Stimulated activated CD8-positive, alpha-beta memory T cell treated with anti-CD3 and anti-CD28 coated beads, Interleukin-4, amount 100 ng/mL, for 4 hours (primary cell): ENCODE measurements at places on chromosomes 3 and 15.

DNA sequence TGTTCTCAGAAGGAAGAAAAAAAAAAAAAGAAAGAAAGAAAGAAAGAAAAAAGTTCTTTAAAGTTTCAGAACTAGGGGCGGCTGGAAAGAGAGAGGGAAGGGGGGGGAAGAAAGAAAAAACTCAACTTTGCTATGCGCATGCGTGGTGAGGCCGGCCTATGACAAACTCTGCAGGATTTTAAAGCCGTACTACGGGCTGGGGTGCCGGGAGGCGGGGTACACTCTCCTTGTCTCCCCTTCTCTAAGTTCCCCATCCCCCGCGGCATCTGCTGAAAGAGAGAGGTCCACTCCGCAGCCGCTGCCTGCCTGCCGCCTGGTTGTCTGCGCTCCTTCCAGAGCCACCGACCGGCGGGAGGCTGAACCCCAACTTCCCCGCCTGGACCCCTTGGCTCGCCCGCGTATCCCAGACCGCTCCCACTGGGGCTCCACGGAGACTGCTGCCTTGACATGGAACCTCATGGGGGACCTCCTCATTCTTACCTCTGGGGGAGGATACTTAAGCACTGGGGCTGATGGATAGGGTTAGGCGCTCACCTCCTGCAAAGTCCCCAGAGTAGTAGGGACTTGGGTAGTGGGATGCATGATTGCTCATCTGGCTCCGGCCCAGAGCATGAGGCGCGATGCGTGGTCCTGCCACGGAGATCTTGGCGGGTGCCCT is 1.4 kb upstream of the WNT5A start:
- no peak for DNase-seq

DNA sequence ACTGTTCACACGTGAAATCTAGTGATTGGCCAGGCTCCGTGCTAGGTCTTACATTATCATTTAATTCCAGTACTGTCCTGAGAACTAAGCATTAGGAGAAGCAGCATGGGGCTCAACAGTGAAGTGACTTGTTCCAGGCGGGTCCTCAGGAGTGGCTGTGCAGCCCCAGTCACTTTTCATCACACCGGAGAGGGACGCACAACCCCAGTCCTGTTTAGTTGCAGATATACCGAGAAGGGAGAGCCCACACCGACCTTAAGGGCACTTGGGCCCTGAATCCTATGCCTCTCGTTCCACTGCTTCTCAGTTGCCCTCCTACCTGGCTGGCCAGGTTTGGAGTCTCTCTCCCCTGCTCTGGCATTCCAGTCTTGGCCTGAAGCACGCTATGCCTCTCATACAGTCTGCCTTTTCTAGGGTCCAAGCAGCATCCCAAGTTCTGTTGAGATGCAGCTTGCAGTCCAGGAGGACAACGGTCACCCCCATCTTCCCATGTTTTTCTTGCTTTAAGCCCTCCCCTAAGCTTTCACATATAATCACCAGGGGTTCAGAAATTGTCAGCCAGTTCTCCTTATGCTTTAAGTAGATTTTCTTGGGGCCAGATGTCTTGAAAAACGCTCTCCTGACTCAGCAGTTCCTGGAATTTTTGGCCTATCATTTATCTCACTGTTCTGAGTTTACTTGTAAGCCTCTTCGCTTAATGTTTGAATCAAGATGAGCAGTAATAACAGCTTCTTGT is 10.1 kb downstream of the FAM131A start:
- DNase-seq = no peak

DNA sequence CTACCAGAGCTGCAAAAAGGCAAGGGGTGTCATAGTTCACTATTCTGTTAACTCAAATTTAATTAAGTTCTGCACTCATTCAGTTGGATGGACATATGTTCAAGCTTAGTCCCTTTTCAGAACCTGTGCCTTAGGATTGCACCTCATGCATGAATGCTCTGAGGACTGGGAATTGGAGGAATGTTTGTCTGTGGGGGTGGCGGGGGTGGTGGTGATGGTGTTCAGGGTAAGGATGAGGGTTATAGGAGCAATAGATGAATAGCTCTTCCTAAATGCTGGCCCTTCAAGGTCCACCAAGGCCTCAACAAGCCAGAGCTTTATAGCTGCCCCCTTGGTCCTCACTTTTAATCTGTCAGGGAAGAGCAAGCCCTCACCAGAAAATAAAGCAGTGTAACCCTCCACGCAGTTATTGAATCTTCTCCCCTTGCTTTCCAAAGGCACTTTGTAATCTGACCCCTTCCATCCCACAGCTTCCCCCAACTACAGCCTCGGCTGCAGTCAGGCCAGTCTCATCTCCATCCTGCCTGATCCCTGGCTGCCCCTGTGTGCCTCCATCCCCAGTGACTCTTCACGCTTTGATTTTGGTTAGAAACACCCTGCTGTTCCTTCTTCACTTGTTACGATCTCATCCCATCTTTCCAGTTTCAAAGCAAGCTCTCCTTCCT is 221.6 kb upstream of the LMCD1 start:
- DNase-seq = no peak

DNA sequence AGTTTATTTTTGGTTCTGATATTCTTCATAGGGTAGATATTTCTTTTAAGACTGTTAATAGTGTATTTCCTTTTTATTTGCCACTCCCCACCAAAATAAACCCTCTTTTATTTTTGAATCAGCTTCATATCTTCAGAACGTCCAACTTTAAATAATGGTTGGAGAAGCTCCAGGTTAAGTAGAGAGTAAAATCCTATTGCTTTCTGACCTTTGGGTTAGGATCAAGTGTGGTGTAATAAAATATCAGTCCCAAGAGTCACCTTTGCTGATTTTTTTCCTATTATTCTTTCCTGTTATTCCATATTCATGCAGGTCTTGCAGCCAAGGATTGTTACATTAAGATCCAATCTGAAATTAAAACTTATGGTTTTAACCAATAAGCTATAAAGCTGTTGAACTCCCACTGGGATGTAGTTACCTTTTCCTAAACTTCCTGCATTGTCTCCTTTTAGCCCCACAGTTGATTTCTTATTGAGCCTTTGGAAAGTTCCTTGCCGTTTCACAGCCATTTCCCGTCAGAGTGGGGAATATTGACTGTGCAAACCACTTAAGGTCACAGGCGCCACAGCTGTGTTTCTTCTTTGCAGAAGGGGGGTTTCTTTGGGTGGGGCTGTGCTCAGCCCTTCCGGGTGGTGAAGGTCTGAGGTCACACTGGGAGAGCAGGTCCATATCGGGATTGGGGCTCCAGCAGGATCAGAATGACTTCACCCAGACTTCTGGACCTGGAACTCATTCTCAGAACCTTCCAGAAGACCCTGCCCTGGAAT is 287.3 kb upstream of the CTDSPL start:
- DNase-seq = no peak

DNA sequence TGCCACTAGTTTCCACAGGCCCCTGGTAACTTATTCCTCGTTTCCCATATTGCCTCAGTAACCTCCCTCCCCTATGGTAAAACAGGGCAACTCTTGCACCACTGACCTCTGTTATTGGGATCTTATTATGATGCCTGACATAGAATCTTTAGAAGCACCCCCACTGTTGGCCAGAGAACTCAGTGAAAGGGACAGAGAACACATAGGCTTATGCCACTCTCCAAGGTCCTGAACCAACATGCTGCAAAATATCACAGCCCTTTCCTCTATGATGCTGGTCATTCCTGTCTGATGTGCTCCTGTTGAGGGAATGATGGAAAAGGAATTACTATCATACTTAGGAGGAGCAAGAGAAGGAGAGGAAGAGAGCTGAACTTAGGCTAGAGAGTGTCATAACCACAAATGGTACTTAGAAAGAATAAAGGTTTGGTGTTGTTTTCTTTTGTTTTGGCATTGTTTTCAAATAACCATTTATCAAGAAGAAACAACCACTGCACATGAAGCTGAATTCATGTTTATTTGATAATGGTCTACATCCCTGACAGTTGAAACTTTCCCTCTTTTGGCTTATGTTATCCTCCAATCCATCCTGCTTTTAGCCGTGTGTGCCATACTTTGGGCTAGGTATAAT is 330.2 kb downstream of the EPHB1 start:
- DNase-seq = no peak

GRCh38 chr3:124281453-124282316 is 289.8 kb upstream of the ROPN1 start:
- no peak for DNase-seq

GRCh38 chr15:89665449-89666181 is 10.3 kb upstream of the KIF7 start:
- DNase-seq = no peak

DNA sequence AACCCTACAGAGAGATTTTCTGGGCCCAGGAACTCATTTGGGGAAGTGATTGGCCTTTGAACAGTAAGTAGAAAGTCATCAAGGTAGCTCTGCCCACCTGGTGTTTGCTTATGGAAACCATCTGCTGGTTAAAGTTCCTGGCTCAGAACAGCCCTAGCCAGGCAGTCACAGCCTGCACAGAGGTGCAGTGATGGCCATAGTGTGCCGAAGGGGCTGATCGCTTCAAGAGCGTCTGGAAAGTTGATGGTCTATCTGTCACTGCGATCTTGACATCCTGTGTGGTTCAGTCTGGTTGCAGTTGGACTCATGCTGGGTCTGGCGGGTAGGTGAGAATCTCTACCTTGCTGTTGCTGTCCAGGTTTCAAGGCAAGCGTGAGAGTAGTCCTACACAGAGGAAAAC is 151.6 kb downstream of the SLCO3A1 start:
- no peak for DNase-seq

- DNase-seq = no peak
Observed at GRCh38 chr3:184399410-184399809, 19.6 kb downstream of the CHRD start.
